ENCODE measurements at places on chromosomes 4 and X.

GRCh38 chrX:46791927-46792809 lies 33.2 kb upstream of the SLC9A7 start:
- no peak for DNase-seq

DNA sequence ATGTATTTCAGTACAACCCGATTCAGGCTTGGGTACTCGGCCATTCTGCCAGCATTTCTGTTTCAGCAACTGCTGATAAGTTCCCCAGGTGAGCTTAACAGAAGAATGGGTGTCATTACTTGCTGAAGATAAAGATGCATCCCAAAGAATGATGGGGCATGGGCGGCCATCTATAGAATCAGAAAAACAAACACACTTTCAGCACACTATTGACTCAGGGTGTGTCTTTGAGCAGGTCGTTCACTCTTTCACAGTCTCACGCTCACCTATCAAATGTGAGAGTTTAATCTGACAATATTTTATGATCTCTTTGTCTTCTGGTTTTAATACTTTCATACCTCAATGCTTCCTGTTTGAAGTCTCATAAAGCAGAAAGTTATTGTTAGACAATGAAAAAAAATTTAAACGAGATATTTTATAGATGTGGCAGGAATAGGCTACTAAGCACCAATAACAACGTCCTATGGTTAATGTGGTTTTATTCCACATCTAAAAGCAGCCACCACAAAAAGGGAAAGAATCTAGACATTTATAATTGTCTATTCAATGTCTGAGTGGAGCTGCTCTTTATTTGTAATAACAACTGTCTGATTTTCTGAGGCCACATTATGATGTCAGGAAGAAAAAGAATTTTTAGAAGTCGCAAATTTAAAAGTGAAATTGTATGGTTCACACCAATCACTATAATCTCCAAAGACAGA lies 17.0 kb downstream of the GASK1B start:
- no peak for DNase-seq

GRCh38 chrX:125289920-125290319 lies 29.8 kb upstream of the TEX13C start:
- no peak for DNase-seq

- DNase-seq = no peak
These were observed 125.9 kb upstream of the RAI2 start for GRCh38 chrX:17986977-17987376.

DNA sequence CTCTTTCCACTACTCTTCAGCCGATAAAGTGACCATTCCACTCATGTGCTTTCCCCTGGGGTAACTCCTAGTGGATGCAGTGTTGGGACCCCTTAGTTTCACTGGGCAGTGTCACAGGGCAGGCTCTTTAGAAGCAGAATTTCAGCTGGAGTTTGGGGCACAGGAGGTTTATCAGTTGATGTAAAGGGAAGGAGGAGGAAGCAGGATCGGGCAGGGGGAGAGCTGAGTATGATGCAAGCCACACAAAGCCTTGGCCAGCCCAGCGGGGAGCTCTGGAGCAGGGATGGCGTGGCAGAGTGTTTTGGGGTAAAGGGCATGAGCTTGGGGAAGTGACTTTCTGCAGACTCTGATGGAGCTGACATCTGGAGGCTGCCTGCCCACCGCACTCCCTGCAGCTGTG lies 19.3 kb downstream of the WDR13 start:
- no peak for DNase-seq

- no peak for DNase-seq
These were observed 111.9 kb downstream of the SH3RF1 start for GRCh38 chr4:169158861-169159260.

DNA sequence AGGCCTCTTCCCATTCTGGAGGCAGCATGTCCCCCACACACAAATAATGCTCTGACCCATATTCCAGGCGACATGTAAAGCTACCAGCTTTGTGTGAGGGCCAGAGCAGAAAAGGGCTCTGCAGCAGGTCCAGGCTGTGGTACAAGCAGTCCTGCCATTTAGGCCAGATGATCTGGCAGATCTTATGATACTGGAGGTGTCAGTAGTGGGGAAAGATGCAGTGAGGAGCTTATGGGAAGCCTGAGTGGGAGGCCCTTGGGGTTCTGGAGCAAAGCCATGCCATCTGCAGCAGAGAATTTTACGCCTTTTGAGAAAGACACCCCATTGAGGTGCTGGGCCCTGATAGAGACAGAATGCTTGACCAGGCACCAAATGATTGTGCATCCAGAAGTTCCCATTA lies 7.7 kb downstream of the SYN1 start:
- no peak for DNase-seq

GRCh38 chr4:128376303-128376702 lies 88.7 kb upstream of the PGRMC2 start:
- no peak for DNase-seq
